Stimulated activated CD8-positive, alpha-beta memory T cell treated with anti-CD3 and anti-CD28 coated beads, Interleukin-2, amount 100 ng/mL, for 1 hour (primary cell): ENCODE measurements at places on chromosomes 11 and 22.

- no peak for DNase-seq
Measured at GRCh38 chr11:70001246-70001645, 76.9 kb upstream of the ANO1 start.

DNA sequence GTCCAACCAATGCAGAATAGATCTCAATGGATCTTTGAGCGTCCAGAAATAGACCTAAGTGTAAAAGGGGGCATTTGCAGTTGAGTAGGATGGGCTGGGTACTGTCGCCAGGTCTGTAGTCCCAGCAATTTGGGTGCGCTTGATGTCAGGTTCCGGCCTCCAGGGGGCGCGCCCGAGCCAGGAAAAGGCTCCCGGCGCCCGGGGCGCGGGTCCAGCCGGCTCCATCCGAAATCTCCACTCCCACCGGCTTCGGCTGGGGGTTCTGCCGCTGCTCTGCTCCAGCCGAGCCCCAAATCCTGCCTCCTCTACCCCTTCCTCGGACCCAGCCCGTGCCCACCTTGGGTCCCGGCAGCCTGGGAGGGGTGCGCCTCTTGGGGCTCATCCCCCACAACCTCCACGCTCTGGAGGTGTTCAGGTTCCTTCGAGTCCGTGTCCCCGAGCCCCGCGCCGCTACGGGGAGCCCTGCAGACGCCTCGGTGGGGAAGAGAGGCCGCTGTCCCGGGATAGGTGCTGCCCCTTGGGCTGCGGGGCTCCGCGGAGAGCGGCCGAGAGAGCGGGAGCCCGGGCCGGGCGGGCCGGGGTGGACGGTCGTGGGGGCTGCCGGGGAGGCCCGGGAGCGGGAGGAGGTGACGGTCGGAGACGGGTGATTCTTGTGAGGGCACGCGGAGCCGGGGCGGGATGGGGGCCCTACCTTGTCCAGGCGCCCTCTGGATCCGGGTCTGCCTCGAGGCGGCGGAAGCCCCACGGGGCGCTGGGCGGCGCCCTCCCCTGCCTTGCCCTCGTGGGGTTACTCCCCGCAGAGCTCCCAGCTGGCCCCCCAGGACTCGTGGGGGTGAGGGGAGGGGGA, 13.0 kb upstream of the CYB5R3 start:
- peak; percentile 63 for DNase-seq

DNA sequence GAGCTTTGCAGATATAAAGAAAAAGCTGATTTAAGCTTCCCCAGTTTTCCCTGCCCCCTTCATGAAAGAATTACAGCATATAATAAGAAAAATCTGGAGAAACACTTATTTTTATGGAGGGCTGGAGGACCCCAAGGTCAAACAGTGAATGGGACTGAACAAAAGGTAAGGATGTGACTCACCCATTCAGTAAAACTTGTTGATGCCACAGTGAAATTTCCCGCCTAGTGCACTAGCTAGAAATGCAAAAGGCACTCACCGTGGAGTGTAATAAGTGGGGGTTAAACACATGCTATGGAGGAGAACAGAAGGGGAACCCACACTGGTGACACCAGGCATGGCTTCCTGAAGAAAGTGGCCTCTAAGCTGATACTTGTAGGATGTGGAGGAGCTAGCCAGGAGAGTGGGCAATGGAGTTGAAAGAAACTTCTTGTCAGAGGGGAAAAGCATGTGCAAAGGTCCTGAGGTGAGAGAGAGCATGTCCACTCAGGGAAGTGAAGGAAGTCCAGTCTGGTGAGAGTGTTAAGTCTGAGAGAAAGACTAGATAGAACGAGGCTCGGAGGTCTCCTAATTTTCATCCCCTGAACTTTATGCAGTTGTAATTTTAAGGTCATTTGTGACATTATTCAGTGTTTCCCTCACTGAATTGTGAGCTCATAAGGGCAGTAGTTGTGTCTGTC, 77.1 kb downstream of the MIAT start:
- no peak for DNase-seq

GRCh38 chr11:11636671-11637070, 14.9 kb upstream of the GALNT18 start:
- no peak for DNase-seq

DNA sequence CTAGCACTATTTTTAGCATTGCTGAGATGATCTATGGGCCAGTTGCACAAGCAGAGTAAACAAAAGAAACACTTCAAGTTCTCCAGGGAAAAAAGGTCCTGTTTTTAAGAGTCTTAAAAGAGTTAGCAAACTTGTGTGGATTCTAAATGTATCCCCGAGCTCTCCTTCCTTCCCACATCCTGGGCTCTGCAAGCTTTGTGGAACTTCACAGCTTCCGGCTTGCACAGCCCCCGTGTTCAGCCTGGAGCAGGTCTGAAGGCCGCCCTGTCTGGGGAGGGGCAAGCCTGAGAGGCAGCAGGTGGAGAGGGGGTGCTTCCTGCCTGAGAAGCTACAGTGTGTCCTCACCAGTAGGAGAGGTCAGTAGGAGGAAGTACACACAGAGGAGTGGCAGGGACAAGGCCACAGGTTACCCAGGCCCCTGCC, 35.1 kb upstream of the SUSD2 start:
- DNase-seq = no peak

GRCh38 chr11:109735128-109735527, 313.1 kb downstream of the C11orf87 start:
- no peak for DNase-seq

- DNase-seq = no peak
Measured at GRCh38 chr11:3838504-3838903, 2.3 kb downstream of the RHOG start.

- DNase-seq = no peak
Measured at GRCh38 chr11:118438314-118438931, 2.1 kb downstream of the KMT2A start.

GRCh38 chr11:83744620-83745192, 458.5 kb upstream of the CCDC90B start:
- no peak for DNase-seq
